Stimulated activated CD4-positive, alpha-beta T cell treated with anti-CD3 and anti-CD28 coated beads, Interleukin-4, amount 100 ng/mL, for 4 hours (primary cell): ENCODE measurements at places on chromosomes 3 and 15.

- no peak for DNase-seq
Measured at GRCh38 chr15:70387993-70388392, 290.3 kb upstream of the TLE3 start.

- no peak for DNase-seq
Measured at GRCh38 chr15:73599934-73600333, 33.3 kb downstream of the NPTN start.

GRCh38 chr3:104279617-104280016, 1087.1 kb upstream of the ALCAM start:
- no peak for DNase-seq

GRCh38 chr3:55959471-55960080, 472.5 kb upstream of the WNT5A start:
- no peak for DNase-seq

DNA sequence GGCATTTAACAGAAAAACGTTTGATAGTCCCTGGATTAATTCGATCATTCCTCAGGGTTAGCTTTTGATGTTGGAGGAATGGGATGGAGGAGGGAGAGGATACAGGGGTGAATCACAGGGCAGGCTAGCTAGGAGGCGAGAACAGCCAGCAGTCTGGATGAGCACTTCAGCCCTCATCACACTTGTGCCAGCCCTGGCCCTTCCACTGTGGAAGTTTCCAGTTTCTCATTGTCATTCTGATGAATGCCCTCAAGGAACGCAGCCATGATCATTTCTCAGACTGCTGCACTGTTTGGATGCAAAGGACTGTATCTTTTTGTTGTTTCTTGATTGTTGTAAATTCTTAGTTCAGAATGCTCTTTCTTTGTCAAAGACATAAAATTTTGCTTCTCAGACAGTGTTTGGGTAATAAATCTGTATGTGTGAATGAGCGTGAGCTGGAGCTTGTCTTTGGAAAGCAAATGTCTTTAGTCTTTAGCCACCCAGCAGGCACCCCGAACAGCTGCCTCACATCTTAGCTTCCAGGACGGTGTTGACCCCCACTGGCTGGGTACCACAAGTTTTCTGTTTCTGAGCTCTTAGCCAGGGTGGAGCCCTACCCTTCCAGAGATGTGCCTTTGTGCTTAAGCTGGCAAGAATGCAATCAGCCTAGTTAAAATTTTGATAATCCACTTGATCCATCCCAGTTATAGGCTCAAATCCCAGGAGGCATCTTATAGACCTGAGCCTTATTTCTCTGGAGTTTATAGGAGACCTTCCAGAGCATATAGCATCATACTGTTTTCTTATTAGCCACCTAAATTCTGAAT, 121.1 kb downstream of the PDCD6IP start:
- DNase-seq, result no peak

DNA sequence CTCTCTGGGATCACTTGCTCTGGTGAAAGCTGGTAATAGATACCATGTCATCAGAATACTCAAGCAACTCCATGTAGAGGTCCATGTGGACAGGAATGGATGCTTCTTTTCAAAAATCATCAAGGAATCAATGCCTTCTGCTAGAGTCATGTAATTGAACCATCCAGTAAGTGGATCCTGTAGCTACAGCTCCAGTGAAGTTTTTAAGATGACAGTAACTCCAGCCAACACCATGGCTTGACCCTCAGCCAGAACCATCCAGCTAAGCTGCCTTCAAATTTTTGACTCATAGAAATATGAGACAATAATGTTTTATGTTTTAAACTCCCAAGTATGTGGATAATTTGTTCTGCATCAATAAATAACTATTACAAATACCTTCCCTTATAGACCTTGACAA, 923.7 kb downstream of the EPHA3 start:
- DNase-seq, result no peak

- no peak for DNase-seq
Measured at GRCh38 chr15:58374147-58374546, 57.6 kb upstream of the LIPC start.

DNA sequence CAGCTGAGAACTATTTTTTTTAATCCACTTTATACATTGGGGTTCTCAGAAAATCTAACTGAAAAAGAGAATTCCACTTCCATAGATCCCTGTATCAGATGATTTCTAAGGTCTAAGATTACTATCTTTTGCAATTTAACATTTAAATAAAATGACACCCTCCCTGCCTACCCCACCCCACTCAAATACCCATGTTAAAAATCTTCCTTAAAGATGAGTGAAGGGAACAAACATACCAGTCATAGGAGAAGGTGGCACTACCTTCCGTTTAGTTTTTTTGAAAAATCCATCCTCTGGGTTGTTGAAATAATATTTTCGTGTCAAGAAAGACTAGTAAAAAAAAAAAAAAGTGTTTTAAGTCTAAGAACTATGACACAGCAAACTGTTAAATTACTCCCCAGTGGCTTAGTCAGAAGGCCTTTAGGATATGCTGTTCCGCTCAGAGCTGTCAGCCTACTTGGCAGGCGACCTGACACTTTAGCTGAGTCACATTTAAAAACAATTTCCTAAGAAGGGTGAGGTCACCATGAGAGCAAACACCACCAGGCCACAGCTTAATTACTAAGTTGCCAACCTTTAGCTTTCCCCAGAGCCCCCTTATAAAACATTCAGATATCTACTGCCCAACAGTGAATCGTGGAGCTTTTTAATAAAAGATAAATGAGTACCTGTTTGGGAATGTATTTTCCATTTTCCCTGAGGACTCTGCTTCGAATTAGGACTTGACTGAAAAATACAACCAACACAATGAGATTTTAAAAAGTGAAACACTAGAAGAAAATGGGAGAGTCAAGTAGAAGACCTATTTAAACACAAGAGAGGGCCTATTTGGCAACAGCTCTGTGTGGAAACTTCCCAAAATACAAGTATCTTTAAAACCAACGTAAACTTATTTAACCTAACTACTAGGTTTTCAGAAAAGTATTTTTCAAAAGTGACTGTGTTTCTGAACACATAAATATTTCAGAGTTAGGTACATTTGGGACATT, 9.6 kb downstream of the EMC3 start:
- no peak for DNase-seq

GRCh38 chr3:126655887-126656286, 963 bp upstream of the TXNRD3 start:
- no peak for DNase-seq

DNA sequence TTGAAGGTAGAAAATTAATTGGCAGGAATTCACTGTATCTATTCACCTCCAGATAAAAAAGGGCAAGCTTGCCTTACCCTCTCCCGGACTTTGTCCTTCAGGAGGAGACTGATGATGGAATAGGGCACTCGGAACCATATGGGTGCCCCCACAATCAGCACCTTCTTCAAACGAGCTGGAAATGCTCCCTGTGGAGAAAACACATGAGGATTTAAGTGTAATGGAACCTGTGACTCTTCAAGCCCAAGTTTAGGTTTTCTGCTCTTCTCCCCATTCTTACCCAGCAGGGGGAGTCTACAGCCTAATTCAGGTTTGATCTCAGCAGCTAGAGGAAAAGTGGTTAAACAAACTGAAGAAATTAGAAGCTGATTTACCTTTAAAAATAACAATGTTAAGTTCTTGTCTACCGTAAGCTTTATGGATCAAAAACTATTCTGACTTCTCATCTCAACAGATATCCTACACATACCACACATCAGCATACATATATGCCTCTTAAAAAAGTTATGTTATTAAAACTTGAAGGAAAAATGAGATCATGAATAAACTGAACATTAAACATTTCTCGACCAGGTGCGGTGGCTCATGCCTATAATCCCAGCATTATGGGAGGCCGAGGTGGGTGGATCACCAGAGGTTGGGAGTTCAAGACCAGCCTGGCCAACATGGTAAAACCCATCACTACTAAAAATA, 57.5 kb upstream of the SIN3A start:
- no peak for DNase-seq

DNA sequence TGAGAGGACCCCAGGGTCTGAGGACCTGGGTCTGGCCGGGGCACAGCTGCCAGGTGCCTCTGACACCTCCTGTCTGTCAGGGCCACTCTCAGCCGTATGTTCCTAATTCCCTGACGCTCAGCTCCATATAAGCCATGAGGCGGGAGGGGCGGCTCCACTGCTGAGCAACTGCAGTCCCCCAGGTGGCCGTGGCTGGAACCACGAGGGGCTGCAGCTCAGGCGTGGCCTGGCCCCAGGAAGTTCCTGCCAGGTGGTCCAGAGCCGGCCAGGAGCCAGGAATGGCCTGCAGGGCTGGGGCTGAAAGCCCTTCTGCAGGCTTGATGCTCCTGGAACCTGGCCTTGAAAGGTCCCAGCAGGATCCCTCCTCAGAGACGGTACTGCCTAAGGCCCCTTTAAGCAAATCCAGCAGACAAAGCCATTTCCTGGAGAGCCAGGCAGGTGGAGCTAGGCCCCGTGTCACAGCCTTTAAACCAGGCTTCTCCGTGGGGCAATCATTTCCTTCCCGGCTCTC, 118.0 kb downstream of the CHSY1 start:
- no peak for DNase-seq

GRCh38 chr15:92112180-92112579, 258.7 kb downstream of the SLCO3A1 start:
- no peak for DNase-seq

DNA sequence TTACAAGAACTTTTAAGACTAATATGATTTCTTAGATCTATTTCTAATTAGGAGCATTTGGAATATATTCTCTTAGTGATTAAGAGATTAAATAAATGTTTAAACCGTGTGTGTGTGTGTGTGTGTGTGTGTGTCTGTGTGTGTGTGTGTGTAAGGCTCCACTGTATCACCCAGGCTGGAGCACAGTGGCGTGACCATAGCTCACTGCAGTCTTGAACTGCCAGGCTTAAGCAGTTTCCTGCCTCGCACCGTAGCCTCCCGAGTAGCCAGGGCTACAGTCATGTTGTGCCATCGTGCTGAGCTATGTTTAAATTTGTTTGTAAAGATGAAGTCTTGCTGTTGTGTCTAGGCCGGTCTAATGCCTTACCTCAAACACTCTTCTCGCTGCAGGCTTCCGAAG, 109.4 kb downstream of the KLHL25 start:
- no peak for DNase-seq

- no peak for DNase-seq
Measured at GRCh38 chr3:8656240-8656639, 11.6 kb upstream of the SSUH2 start.

DNA sequence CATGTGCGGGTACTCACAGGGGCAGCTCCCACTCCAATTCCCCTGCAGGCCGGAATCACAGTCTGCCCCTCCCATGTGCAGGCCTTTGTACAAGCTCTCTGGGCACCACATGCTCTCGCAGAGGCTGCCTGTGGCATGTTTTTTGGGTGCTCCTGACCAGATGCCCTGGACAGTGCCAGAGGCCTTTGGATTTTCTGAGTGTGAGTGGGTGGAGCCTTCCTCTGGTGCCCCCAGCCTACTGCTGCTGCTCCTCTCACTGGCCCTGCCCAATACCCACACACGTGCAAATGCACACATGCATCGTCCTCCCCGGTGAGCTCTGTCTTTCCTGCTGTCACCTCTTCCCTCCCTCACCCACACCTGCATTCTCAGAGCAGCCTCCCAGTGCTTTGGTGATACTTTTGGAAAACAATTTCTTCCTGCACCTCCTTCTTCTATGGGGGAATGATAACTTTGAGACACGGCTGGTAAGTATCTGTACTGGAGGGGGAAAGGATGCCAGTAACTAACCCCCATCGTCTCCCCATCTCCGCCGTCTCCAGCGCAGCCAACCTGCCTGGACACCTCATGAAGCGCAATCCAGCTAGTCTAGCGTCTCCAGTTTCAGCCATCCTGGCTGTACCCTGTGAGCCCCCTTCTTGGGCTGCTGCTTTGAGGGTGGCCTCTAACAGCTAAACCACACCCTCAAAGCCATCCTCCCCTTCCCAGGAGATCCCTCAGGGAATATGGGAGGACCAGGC, 229.4 kb upstream of the TOPAZ1 start:
- no peak for DNase-seq

GRCh38 chr15:26166429-26166828, 303.3 kb upstream of the ATP10A start:
- DNase-seq, result no peak

DNA sequence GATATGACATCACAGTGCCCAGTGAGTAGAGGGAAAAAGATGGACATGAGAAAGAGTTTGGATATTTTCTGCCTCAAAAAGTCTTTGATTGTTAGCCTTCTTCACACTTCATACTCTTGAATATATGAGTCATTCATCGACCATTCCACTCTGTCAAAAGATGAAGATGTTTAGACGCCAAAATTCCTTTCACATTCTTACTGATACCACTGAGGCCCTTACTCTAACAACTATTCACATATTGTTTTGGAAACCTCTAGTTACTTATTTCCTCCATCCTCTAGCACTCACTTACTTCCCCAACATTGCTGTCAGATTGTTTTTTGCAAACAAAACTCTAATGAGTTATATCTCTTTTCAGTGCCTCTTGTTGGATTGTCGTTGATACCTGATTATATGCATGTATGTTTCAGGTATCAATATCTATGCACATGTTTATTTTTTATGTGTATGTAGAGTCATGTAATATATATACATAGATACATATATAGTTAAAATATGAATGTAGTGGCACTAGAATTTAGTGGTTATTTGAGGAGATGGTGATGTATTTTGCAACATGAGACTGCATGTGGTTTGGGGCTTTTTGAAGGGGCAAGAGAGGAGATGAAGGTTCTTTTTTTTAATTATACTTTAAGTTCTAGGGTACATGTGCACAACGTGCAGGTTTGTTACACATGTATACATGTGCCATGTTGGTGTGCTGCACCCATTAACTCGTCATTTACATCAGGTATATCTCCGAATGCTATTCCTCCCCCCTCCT, 40.0 kb upstream of the OR5H6 start:
- no peak for DNase-seq

- no peak for DNase-seq
Measured at GRCh38 chr3:178947738-178948137, 123.9 kb downstream of the ZMAT3 start.

DNA sequence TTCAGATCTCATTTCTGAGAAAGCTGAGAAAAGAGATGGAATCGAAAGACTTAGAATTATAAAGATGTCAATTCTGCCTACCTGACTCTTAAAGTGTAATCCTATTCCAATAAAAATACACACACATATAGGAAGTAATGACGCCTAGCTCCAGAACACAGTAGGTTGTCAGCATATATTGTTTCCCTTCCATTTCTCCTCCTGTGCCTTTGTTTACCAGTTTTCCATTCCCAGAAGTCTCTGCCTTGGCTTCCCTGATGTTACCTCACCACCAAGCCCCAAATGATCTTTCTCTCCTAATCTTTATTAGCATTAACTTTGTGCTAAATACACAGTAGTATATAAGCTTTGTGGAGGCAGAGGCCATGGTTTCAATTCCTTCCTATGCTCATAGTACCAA, 40.0 kb downstream of the TM4SF4 start:
- no peak for DNase-seq

DNA sequence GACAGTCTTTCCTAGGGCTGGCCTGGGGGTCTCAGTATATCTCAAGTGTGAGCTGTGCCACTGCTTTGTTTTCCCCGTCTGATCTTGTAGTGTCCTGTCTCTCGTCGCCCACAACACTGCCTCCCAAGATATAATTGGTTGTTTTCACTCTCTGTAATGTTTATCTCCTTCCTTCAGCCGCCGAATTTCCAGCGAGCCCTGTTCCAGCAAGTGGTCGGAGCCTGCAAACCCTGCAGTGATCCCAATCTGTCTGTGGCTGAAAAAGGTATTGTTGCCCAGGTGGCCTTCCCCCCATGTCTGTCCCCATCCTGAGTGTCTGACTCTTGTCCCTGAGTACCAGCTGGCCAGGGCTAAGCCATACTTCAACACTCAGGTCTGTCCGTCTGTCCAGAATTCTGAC, 9.5 kb upstream of the MANF start:
- DNase-seq, result no peak
